ENCODE measurements at places on chromosomes 1 and 21.

- peak; percentile 53 for DNase-seq
Observed at GRCh38 chr1:115364046-115364779, 26.2 kb upstream of the NGF start.

DNA sequence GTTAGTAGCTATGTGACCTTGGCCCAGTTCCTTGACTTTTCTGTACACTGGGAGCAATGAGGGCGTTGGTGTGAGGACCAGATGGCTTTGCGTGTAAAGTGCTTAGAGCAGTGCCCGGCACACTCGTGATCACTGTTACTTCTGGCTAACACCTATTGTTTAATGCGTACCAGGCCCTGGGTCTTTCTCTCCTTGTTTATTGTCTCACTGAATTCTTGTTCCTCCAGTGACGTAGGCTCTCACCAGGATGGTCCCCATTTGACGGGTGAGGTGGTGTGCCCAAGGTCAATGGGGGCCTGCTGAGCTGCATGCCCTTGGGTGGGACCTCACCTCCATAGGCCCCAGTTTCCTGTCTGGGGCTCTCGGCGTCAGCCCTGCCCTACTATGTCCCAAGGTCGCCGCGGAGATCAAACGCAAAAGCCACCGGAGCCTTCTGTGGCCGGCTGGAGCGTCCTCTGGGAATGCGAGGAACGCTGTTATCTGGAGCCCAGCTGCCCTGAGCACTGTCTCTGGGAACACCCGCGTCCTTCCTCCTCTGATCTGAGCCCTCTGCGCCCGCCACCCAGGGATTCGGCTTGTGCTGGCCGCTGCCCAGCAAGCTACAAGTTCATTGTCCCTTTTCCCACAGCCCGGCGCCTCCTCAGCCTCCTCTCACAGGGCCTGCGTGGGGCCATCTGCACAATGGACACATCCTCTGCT, 28.9 kb downstream of the ALPL start:
- peak; percentile 80 for DNase-seq

DNA sequence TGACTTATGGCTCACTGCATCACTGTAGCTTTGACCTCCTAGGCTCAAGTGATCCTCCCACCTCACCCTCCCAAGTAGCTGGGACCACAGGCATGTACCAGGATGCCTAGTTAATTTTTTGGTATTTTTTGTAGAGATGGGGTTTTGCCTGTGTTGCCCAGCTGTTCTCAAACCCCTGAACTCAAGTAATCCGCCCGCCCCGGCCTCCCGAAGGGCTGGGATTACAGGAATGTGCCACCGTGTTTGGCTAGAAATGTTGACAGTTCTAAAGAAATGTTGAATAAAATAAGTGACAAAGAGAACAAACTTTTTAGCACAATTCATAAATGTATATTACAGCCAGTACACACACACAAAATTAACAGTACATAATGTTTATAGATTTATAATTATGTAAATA, 1586.1 kb downstream of the NCAM2 start:
- DNase-seq = no peak

- peak; percentile 26 for DNase-seq
Observed at GRCh38 chr1:169546087-169546995, 39.9 kb downstream of the F5 start.

- no peak for DNase-seq
Observed at GRCh38 chr1:23896491-23896890, 16.7 kb downstream of the CNR2 start.

- no peak for DNase-seq
Observed at GRCh38 chr21:28357743-28358142, 634.9 kb downstream of the LTN1 start.

DNA sequence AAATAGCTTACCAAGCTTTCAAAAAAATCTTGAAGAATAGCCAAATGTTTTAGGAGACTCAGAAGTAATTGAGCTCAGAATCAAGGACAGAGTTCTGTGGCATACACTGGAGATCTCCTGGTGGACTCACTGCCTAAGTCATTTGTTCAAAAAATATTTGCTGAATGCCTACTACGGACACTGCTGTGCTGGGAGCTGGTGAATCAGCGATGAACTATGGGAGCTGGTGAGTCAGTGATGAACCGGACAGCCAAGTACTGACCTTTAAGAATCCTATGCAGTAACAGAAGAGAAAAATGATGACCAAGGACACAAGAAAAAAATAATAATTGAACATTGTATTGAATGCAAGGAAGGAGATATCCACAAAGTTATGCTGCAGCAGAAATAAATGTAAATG, 717.9 kb upstream of the CXADR start:
- no peak for DNase-seq

- no peak for DNase-seq
Observed at GRCh38 chr1:159993911-159994310, 37.9 kb downstream of the PIGM start.

- no peak for DNase-seq
Observed at GRCh38 chr1:101002551-101002950, 23.0 kb downstream of the DPH5 start.

- no peak for DNase-seq
Observed at GRCh38 chr1:96962216-96962615, 240.6 kb downstream of the PTBP2 start.

DNA sequence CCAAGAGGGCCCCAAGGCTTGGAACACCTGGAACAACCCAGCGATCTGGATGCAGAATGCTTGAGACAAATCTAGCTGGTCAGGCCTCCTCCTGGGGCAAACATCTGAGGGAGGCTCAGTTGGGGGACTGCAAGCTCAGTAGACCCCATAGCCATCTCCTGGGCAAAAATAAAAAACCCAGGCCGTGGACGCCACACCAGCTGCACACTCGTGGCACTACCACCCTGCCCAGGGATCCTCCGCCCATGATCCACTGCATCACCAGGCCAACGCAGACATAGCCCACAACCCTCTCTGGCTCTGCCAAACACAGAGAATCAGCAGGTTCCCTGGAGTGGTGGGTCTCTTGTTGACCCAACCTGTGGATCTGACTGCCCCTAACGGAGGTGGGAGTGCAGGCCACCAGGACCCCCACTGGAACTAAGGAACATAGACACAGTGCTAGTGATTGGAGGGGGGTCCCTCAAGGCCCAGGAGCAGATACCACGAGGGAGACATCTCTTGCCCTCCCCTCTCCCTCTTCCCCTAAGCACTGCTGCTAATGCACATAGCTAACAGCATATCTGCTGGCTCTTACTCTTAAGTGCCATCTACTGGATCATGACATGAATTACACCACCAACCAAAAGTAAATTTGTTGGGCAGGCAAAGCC, 147.2 kb downstream of the CHD1L start:
- no peak for DNase-seq

DNA sequence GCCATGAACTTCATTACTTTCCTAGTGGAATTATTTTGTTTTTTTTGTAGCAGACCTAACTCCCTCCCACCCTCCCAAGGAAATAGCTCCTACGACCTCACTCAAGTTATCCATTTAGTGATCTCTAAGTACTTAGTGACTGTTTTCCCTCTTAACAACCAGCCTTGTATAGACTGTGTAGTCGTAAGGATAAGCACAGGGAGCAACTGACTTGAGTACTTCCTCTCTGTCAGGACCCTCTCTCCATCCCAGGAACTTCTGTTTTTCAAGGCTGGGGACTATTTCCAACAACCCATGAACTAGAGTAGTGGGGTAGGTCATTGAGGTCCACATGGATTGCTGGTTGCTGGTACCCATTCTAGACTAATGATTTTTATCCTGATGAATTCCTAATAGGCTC, 1.9 kb downstream of the AGO1 start:
- DNase-seq = no peak

GRCh38 chr1:29577512-29577911, 341.2 kb downstream of the PTPRU start:
- DNase-seq = no peak

GRCh38 chr1:170321113-170321512, 175.4 kb downstream of the NTMT2 start:
- DNase-seq = no peak

DNA sequence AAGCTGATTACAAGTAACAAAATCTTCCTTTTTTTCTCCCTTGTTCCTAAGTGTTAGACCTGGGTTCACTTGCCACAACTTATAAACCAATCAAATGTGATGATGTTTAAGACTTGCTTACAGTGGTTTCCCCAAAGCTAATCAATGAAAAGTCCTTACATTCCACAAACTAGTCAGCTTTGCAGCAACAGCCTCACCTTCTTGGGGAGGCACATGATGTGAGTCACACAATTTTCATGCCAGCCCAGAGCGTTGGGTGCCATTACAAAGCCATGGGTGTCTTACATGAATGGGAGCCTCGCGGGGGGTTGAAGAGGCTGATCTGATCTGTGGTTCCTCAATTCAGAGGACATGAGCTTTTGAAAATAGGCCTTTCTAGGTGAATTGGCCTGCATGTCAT, 91.6 kb upstream of the UBE2U start:
- no peak for DNase-seq

DNA sequence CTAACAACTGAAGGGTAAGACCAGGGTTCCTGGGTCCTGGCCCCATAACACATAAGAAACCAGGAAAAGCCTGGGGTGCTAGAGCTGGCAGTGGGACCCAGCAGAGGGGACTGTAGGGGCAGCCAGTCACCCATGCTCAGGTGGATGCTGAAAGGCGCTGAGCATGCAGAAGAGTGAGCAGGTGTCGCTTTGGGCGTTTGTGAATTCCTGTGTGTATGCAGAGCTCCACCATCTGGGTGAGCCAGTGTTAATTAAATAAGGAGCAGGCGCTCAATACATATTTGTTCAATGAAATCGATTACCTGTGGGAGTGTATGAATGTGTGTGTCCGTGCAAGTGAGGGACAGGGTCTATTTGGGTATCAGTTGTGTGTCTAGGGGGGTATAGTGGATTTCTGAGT, 499 bp downstream of the C1QA start:
- no peak for DNase-seq

GRCh38 chr1:18946550-18947381, 9.7 kb downstream of the IFFO2 start:
- no peak for DNase-seq

- no peak for DNase-seq
Observed at GRCh38 chr1:62452951-62453350, 16.1 kb downstream of the USP1 start.

- no peak for DNase-seq
Observed at GRCh38 chr1:89786628-89787214, 34.1 kb upstream of the LRRC8D start.

Measured in left ventricle myocardium superior (tissue), 1 donor.